Stimulated activated CD8-positive, alpha-beta memory T cell treated with anti-CD3 and anti-CD28 coated beads, Interleukin-15, amount 100 ng/mL, for 4 hours (primary cell): ENCODE measurements at places on chromosomes 7 and 10.

DNA sequence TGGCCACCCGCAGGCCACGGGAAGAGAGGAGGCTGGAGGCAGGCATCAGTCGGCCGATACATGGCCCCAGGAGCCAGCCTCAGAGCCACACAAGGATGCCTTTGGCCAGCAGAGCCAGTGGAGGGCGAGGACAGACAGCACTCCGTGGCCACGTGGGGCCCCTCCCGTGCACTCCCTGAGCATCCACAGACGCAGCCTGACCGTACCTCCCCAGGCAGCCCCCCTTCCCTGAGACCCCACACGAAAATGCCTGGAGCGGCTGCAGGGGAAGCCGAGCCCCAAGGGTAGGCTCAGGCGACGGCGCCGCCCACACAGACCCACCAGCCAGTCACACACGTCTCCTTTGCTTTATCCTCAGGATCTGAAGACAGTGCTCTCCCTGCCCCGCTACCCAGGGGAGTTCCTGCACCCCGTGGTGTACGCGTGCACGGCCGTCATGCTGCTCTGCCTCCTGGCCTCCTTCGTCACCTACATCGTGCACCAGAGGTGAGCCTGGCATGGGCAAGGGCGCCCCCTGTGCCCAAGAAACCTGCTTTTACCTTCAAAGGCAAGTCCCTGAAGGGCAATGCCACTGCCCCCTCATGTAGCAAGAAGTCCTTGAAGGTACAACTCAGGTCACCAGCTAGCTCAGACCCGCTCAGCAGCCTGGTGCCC, 9.0 kb downstream of the ADGRA1 start:
- no peak for DNase-seq

DNA sequence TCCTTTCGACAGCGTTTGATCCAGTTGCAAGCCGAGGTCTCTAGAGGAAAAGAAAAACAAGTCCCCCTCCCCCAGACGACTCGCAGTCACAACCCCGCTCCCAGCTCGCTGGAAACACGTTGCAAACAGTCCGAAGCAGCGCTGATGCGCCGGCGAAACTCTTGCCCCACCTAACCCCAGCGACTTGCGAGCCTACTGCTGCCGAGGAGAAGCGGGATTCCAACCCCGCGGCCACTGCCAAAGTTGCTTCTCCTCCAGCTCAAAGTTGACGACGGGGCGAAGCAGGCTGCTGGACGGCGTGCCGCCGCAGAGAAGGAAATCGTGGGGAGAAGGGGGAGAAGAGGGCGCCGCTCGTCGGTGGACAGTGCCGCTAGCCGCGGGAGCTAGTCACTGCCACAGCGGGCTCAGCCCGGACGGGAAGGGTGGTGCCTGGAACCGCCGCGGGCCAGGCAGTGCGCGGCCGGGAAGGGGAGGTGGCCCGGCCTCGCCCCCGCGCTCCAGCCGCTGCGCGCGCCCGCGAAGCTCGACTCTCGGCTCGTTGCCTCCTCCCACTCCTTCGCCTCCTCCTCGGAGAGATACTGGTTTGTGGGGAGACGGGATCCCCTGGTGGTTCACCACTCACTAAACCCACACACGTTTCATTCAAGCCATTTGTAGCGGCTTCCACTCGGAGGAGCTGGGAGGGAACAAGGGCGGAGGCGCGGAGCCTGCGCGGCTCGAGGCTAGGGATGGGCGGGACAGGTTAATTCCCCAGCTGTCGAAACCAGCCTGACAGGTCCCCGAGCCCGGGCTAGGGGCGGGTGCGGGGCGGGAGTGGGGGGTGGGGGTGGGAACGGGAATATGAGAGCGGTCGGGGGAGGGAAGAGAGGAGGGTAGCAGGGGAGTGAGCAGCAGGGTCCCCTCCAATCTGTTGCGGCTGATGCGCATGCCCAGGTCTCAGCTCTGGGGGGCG, at the start of gene GPR37:
GPR37 (minus strand) TSS at position 392 of the 952 bp plus-strand sequence. CDS start 816 bp downstream, outside the sequence.
- DNase-seq, result no peak

- no peak for DNase-seq
These were observed 34.8 kb upstream of the DMBT1 start for GRCh38 chr10:122525788-122526187.

DNA sequence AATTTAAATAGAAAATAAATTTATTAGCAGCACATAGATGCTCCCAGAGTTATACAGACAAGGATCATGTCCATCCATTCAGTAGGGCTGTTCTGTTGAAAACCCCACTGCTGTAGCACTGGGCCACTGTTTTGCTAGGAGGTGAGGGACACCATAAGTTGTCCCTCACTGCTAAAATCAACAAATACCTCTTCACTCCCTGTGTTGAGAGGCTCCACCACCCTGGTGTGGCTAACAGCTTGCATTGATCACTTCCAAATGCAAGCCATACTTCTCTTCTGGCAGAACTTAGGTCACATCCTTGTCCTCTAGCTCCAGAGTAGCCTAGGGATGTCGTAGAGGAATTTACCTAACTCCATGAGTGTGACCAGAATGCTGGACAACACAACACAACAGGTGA, 55.4 kb downstream of the MDFIC start:
- no peak for DNase-seq
